ENCODE measurements at places on chromosomes 1 and 21. TPM values are rescaled to one million over a fixed set of nuclear protein-coding genes. Genes with fewer than 3 reads are reported as not detected.

GRCh38 chr1:90724361-90724760, 7.3 kb upstream of the BARHL2 start:
- DNase-seq: no peak

DNA sequence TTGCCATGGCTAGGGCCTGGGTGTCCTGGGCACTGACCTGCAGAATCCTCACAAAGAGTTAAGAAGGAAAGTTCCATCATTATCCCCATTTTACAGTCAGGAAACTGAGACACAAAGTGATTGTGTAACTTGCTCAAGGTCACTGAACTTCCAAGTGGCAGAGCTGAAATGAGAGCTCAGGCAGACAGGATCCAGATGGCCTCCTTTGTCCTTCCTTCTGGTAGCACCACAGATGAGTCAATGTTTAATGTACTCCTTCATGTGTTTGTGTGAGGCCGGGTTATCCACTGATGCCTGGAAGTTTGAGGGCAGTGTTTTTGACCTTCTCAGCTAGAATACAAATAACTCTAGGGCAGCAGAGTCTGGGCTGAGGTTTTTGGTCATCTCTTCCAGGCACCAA, 207.0 kb downstream of the TNR start:
- DNase-seq: peak; percentile 84

Gene MYOG
- not detected for total RNA-seq

Gene UTS2
- not detected for total RNA-seq

Gene SPRR2B
- not detected for total RNA-seq

Gene FCRLA
- not detected for total RNA-seq

Gene LRRC52
- not detected for total RNA-seq

Data from glomerular endothelial cell (primary cell).